Stimulated activated CD4-positive, alpha-beta T cell treated with anti-CD3 and anti-CD28 coated beads, Interleukin-4, amount 100 ng/mL, for 48 hours (primary cell): ENCODE measurements at places on chromosomes 5 and 9.

GRCh38 chr5:177498013-177498787 is 796 bp upstream of the PDLIM7 start:
- DNase-seq, result no peak

DNA sequence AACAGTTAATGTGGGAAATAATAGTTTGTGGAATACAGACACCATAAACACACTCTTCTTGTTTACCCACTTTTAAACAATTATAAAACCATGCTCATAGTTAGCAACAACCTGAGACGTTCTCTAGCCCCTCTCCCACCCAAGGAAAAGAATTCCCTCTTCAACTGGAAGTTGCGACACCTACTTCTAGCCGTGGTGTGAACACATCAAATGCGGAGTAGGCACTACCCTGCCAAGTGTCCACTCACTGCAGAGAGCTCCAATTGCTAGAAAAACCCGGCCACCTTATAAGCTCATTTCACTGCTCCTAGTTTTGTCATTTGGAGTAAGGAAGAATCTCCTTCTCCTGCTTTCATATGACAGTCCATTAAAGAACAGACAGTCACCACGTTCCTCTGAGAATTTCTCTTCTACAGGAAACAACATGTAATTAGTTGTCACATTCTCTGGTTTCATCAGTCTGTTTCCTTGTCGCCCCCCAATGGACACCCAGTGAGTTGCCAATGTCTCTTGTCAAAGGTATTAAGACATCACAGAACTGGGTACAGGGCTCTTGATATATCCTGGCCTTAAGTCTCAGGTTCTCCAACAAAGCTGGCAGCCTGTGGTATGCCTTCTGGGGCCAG is 47.3 kb downstream of the PRLR start:
- DNase-seq, result peak; percentile 6

GRCh38 chr5:15383469-15383868 is 116.5 kb upstream of the FBXL7 start:
- DNase-seq, result no peak

GRCh38 chr5:2110137-2110933 is 227.6 kb upstream of the IRX4 start:
- no peak for DNase-seq

DNA sequence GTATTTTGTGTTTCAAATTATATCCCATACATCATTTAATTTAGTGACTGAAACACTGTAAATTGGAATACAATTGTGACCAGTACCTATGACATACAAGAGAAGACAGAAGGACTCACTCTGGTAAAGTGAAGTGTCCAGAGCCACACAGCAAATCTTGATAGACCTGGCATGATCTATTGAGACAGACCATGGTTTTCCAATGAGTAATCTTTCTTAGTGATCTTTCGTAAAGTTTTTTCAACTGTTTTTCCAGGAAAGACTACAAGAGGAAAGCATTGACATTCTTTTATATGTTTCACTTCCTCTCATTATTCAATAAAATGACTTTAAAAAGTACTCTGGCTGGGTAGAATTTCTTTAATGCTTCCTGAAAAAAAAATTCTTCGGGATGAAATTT is 43.3 kb upstream of the ALDH1A1 start:
- DNase-seq, result no peak

DNA sequence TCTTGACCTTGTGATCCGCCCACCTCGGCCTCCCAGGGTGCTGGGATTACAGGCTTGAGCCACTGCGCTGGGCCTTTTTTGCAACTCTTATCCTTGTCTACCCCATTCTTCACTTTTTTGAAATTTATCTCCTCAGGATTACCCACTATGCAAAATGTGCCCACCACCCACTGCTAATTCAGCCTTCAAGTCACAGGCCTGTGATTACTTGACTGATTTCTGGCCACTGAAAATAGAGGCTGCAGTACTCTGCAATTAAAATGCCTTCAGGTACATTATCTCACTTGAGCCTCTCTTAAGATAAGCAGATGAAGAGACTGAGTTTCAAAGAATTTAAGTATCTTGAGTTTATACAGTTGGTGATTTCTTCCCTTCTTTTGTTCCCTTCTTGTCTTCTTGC is 112.4 kb upstream of the SPATA31D4 start:
- DNase-seq, result no peak
